NCI-H1417 (cell line): ENCODE measurements at places on chromosomes 13 and 19.

- no peak for DNase-seq
Measured at GRCh38 chr13:40390401-40390916, 276.0 kb downstream of the FOXO1 start.

DNA sequence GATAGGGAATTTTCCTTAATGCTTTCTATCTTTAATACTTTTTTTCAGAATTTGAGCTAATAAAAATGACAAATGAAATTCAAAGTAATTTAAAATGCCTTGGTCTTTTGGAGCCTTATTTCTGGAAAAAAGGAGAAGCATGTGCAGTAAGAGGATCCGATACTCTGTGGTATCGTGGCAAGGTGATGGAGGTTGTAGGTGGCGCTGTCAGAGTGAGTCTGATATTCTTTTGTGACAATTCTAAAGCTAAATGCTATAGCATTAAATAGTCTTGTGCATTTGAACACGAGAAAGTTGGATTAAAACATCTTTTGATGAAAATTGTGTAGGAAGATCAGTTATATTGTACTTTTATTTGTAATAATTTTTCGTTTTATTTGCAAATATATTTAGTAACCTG lies 95.0 kb downstream of the RNF17 start:
- DNase-seq: no peak

GRCh38 chr19:48726556-48726955 lies 7.0 kb upstream of the MAMSTR start:
- no peak for DNase-seq

DNA sequence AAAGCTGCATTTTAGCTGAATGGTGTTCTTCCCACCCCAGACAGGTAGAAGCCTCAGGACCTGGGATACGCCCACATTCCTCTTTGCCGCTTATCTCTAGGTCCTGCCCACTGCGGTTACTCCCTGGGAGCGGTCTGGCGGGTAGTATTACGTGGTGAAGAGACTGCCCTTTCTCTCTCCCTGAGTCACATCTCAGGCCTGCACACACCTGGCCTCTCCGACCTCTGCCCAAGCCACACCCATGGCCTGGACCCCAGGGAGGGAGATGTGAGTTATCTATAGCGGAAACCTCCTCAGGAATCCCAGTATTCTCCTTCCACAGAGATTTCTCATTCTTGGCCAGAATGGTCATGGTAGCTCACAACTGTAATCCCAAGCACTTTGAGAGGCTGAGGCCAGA lies 17.3 kb downstream of the RHPN2 start:
- no peak for DNase-seq

GRCh38 chr13:26320766-26321165 lies 66.8 kb downstream of the CDK8 start:
- no peak for DNase-seq

DNA sequence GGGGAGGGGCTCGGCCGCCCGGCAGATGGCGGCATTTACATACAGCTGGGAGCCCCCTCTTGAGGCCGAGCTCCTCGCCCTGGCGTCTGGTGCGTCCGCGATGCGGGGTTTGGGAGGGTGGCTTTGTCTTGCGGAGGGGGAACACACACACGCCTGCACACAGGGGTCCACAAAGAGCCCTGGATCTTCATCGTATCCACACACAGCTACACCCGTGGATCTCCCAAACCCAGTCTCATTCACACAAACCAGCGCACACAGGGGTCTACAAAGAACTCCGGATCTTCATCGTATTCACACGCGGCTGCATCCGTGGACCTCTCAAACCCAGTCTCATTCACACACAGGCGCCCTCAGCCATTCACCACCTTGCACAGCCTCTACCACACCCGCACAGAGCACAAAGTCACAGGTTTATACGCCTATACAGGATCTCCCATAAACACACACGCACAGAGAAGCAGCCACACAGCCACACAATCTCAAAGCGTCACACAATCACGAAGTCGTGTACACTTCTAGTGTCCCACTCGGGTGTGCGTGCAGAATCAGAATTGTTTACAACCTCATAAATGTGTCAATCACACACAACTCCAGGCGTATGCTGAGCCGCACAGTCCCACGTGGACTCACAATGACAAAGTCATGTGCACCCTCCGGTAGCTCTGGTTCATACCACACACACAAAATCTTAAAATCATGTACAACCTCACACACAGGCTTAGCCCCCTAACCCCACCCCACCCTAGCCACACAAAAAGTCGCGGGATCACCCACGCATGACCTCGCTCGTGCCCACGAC lies 550 bp upstream of the DLL3 start:
- DNase-seq: peak; percentile 92

DNA sequence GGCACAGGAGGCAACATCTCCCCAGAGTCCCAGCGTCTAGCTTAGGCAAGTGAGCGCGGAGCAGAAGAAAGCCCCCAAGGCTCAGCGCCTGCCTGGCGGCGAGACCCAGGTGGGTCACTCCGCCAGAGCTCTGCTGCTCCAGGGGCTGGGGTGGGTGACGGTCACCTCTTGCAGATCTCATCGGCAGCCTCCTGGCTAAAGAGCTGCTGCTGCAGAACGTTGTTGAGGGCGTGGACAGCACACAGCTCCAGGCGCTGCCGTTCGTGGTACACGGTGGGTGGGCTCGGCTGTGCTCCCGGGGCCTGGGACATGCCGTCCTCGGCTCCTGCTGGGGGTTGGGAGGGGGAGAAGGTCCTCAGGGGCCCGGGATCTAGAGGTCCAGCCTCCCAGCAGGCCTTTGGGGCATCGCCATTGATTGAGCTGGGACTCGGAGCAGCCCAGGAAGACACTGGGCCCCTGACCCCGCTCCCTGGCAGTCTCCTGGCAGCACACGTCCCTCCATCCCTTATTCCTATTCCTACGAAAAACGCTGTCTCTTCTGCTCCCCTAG lies 795 bp downstream of the JOSD2 start:
- no peak for DNase-seq

DNA sequence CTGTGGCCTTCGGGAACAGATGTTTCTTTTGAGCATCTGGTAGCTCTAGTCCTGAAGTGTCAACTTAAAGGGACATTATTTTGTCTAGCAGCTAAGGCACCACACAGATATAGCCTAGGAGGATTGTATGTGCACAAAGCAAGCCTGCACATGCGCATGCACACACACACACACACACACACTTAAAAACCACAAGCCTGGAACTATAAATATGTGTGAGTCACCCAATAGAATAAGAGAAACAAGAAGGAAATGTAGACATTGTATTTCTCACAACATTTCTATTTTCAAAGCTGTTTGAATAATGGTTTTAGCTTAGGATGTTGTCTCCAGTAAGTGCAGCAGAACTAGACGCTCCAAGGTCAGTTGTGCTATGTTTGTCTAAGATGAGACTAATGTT lies 516.5 kb downstream of the SUCLA2 start:
- DNase-seq: peak; percentile 1

DNA sequence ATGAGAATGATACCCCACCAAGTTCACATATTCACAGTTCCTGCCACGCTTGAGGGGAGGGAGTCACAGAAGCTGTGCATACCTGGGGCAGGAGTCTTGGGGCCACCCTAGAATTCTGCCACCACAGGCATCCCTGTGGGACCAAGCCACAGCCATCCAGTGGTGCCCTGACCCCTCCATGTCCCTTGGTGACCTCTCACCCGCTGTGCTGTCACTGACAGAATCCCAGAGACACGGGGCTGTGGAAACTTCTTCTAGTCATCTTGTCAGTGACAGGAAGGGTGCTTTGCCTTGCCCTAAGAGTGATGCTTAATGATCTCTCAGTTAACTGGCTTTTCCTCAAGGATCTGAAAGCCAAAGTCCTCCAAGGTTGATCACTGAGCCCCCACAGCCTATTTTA lies 58.4 kb upstream of the UQCRFS1 start:
- no peak for DNase-seq

DNA sequence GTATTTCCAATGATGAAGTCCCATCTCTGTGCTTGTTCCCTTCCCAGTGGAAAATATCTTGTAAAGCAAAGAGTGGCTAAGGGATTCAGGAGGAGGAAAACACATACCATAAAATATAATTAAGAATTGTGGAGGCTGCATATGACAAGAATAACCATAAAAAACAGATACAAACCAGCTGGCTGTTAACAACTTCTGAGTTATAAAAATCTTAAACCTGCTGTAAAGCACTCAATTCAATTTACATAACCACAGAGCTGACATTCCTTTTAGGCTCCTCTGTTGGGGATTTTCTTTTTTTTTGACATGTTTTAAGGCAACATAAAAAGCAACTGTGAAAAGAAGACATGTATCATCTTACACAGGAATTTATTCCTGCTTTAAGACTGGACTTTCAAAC lies 207.6 kb downstream of the DACH1 start:
- no peak for DNase-seq

- DNase-seq: no peak
Measured at GRCh38 chr13:87986639-87987250, 315.6 kb downstream of the SLITRK5 start.

GRCh38 chr13:99979453-99980200 lies 2.0 kb upstream of the ZIC2 start:
- peak; percentile 91 for DNase-seq

GRCh38 chr13:35789335-35790165 lies 313.1 kb upstream of the MAB21L1 start:
- peak; percentile 59 for DNase-seq

GRCh38 chr19:40716031-40716481 lies 630 bp downstream of the COQ8B start:
- DNase-seq: no peak

- DNase-seq: no peak
Measured at GRCh38 chr19:11495481-11495880, 10.2 kb downstream of the ZNF653 start.

- DNase-seq: no peak
Measured at GRCh38 chr13:105139380-105140285, 1395.8 kb downstream of the EFNB2 start.

- DNase-seq: no peak
Measured at GRCh38 chr19:38317104-38317612, 1.4 kb upstream of the YIF1B start.

DNA sequence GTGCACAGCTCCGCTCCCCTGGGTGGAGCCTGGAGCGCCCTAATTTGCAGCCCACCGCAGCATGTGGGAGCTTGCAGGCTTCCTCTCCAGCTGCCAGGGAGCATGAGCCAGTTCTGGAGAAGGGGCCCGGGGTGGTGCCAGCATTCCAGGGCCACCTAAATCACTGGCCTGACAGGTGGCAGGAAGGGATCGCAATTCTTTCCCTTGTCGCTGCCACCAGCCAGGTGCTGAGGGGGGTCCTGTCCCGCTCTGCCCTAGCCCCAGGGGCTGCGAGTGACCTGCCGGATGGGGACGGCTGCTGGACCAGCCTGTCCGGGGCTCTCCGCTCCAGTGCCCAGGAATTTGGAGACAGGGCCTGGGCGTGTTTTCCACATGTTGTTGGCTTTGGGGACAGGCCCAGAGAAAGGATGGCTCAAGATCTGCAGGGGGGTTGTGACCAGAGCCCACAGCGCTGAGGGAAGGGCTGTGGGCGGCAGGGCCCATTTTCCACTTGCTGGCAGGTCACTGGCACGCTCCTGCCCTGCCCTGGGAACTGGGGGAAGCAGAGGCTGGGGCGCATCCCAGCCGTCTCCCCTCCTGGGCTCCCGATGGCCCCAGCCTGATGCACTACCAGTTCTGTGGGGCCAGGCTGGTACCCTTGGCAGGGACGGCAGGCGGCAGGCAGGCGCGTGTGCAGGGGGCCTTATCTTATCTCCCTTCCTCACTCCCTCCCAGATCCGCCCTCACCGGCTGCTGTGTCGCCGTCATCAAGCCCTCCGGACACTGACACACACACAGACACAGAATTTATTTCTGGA lies 9.5 kb downstream of the NDUFA11 start:
- DNase-seq: no peak
